ENCODE measurements at places on chromosomes 6 and 20.

GRCh38 chr6:95967594-95967993, 48.2 kb upstream of the FUT9 start:
- DNase-seq = no peak

- DNase-seq = no peak
Measured at GRCh38 chr6:14353798-14354197, 236.2 kb downstream of the CD83 start.

DNA sequence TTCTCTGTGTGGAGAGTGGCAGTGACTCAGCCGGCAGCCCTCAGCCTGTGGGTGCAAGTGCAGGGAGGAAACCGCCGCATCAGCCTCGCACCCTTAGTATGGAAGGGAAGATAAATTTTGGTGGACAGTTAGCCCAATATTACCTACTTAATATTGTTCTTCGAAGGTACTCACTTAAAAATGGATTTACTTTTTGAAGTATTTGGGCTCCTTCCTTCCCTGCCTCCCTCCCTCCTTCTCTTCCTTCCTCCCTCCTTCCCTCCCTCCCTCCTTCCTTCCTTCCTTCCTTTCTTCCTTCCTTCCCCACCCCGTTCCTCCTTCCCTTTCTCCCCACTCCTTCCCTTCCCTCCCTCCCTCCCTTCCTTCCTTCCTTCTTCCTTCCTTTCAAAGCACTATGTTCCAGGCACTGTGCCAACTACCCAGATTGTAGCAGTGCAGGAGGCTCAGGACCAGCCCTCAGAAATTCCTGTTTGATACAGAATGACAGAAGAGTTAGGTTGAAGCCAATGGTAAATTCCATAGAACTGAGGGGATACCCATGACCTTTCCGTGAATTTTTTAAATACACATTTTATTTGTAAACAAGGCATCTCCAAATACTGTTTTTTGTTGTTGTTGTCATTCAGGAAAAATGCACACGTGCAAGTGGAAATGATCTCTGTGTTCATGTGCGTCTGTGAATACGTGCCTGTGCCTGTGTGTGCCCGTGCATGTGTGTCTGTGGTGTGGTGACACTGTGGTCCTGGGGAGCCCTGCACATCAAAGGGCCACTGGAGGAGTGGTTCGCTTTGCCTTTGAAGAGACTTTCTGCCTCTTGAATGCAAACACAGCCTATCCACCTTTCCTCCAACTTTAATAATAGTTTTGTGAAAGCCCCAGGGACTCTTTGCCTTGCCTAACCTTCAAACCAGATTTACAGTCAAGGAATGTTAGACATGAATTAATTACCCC, 141.7 kb downstream of the EDN3 start:
- no peak for DNase-seq

DNA sequence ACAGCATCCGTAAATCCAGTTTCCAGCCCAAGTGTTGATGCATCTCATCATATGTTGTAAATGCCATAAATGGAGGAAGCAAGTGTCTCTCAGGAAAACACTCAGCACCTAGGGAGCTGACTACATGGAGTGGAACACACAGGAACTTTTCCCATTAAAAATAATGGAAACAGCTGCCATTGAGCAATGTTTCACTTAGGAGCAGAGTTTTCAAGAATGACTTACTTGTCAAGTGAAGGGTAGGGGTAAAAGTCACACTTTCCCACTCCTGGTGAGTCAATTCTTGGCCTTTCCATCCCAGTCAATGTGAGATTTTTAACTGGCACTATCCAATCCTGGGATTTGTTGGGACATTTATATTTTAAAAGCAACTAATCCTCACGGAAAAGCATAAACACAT, 119.4 kb upstream of the ASF1A start:
- DNase-seq = no peak

GRCh38 chr6:97697456-97697855, 414.4 kb upstream of the MMS22L start:
- peak; percentile 80 for DNase-seq

- DNase-seq = peak; percentile 98
Measured at GRCh38 chr6:20811109-20811761, 277.0 kb downstream of the CDKAL1 start.

DNA sequence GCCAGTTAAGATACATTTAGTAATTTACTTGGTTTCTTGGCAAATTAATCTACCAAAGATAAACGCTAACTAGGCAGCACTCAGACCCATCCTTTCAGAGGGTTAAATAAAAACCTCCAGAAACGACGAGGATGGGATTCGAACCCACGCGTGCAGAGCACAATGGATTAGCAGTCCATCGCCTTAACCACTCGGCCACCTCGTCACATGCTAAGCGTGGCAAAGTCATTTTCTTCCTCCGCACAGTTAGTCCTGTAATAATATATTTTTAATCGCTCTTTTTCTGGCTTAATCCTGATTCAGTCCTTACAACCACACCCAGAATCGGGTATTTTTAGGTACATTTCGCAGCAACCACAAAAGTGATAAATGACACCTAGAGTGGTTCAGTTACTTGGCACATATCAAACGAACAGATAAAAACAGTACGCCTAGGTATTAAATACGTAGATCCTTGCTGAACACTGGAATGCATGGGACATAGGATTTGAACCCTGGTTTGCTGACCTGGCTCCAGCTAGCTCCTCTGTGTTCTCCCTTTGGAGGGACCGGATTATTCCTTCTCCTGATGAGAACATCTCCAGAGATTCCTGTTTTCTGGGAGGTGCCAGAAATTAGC, 71.6 kb downstream of the GPX5 start:
- peak; percentile 77 for DNase-seq

- DNase-seq = no peak
Measured at GRCh38 chr20:60142587-60142986, 184.4 kb downstream of the CDH26 start.

DNA sequence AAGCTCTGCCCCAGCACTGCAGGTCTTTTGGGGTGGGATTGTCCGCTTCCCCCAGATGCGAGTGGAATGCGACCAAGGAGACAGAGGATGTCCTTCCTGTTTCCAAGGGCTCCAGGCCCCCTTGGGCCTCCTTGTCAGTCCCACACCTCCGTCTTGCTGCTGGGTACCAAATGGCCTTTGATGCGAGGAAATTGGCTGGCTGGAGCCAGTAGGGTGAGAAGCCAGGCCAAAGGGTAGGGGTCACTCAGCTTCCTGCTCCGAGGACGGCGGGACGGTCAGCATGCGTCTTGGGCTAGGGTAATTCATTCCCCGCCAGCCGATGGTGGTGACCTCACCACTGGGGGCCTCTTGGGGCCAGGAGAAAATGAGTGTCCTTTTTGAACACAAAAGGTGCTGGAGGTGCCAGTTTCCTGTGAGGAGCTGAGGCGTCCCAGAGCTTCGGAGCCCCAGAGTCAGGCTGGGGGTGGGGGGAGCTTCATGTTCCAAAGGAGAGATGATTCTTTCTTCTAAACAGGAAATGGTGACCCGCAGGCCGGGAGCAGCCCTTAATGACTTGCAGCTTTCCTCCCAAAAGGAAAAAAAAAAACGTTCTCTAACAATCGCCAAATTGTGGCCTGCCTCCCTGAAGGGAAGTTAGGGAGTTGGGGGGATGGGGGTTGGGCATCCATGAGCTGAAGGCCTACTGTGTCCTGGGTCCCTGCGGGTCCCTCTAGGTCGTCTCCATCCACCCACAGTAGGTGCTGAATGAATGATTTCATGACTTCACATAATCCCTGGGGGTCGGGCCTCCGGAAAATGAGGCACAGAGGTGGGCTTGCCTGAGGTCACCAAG, 6.7 kb downstream of the SNAI1 start:
- peak; percentile 44 for DNase-seq

DNA sequence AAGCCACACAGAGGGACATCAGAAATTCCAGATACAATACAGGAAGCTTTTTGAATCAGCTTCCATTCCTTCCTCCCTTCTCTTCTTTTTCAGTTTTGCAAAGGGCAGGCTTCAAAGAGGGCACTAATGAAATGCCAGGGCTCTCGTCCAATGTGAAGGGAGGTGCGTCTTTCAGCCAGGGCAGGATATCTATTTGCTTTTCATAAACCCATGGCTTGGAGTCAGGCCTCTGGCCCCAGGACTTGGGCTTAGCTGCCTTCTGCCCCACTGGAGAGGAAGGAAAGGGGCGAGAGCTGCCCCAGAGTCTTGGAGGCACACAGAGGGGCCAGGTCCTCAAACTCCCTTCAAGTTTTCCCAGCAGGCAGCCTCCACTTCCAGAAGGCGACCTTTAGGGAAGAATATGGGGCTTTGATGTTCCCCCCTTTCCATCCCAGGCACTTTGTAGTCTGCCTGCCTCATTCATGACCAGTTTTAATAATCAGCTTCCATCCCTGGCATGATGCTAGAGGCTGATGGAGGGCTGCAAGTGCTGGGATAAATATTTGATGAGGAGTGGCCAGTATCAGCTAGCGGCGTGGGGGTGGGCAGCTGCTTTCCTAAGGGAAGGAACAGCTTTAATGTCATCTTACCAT, 234.8 kb downstream of the NRN1 start:
- no peak for DNase-seq

- DNase-seq = no peak
Measured at GRCh38 chr6:11292091-11292490, 59.6 kb upstream of the NEDD9 start.

GRCh38 chr6:125340175-125340835, 38.5 kb upstream of the HDDC2 start:
- DNase-seq = no peak

DNA sequence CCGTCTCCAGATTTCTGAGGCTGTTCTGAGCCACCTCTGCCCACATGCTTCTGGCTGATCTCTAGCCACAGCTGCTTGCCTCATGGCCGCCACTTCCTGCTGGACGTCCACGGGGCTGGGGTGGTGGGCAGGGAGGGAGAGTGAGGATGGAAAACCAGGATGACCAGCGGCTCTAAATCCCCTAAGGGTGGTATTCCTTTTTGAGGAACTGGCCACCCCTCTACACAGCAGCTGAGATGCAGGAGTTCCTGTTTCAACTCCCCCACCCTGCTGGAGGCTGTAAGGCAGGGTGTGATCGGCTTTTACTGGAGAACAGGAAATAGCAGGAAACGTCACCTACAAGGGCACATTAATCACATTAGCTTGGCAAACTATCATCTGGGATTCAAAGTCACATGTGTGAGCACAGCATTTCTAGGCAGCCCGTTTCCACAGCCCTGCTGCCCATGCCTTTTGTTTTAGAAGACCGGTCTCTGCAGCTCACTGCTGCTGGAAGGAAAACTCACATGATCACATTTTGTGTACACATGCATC, 181.6 kb upstream of the ECI2 start:
- DNase-seq = peak; percentile 84

DNA sequence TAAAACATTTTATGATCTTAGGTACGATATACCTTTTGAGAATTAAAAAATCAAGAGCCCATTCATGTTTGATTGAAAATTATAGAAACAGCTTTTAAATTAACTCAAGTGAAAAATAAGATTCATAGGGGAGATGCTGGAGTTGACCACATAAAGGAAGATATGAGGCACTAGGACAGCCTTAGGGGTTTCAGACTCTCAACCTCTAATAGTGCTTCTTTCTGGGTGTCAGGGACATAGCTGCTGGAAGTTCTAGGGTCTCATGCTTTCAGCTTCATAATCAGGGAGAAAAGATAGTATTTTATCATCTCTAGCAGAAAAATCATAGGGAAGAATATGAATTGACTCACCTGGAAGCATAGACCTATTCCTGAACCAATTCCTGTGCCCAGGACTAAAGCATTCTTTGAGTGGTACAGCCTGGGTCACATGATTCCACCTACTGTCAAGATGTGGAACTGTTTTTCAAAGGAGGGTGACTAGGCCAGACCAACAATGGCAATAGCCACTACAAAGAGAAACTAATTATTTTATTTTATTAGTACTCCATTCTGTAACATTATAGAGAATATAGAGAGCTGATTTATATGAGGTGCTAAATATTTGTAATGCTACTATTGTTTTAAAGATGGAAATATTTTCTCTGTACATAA, 27.8 kb upstream of the CENPW start:
- DNase-seq = peak; percentile 47

DNA sequence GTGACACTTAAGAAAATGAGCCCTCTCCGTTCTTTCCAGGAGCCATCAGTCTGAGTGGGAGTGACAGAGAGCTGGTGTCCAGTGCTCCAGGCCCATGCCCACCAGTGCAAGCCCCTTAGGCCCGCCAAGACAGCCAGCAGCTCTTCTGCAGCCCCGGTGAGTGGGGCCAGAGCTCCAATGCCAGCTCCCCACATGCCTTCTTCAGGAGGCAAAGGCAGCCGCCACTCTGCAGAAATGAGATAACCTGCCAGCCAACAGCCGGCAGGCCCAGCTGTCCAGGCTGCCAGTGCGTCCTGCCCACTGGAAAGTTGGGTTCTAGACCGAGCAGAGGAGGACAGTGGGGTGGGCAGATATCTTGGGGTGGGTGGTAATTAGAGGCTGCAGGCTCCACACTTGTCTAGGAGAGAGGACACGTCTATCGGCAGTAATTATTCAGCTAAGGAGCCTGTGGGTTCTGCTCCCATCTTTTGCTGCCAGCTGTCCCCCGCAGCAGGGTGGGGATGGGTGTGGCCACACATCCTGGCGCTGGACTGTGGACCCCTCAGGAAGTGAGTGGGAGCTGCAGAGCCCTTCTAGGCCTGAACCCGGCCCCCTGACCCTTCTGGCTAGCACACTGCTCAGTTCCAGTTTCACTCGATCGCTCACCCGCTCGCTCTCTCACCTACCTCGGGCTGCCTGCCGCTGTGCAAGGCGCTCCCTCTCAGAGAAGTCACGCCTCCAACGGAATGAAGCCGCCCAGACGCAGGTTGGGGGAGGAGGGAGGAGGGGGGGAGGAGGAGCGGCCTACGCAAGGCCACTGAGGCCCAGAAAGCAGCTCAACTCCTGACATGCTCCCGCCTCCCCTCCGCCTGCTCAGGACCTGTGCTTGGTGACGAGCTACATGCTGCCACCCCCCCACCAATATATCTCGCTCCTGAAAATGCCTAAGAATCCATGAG, 3.6 kb downstream of the GRM4 start:
- DNase-seq = peak; percentile 16

- DNase-seq = no peak
Measured at GRCh38 chr6:95551678-95552324, 25.5 kb upstream of the MANEA start.

DNA sequence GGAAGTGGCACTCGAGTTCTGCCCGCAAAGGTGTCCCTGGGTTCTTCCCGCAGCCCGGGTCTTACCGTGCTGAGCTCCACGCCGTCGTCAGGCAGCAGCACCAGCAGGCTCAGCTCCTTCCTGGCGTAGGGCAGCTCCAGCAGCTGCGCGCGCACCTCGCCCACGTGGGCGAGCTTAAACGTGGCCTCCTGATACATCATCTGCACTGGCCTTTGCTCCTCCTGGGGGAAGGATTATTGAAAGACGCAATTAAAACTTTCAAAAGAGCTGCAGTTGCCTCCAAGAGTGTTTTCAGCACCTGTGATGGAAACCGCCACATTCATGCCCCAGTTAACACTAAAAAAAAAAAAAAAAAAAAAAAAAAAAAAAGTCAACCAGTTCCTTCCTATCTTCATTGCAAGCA, 11.3 kb downstream of the SERPINB9 start:
- no peak for DNase-seq

- no peak for DNase-seq
Measured at GRCh38 chr20:22807646-22808244, 223.4 kb upstream of the FOXA2 start.

- DNase-seq = no peak
Measured at GRCh38 chr6:51335543-51335942, 516.9 kb downstream of the TFAP2B start.

DNA sequence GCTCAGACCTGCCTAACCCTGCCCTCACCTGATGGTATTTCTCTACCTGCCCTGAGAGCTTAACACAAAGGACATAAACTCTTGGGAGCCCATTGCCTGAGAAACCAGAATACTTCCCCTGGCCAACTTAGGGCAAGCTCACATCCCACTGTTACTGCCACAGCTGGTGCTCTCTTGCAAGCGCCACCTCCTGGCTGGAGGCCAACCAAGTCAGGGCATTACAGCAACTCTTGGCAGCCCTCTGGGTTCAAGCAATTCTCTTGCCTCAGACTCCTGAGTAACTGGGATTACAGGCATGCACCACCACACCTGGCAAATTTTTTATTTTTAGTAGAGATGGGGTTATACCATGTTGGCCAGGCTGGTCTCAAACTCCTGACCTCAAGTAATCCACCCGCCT, 70.1 kb downstream of the HECA start:
- no peak for DNase-seq

Data from kidney tubule cell (primary cell).